ENCODE measurements at places on chromosomes 11 and 22. TPM values are rescaled to one million over a fixed set of nuclear protein-coding genes. Genes with fewer than 3 reads are reported as not detected.

Gene ZP1
- 0.17 TPM for total RNA-seq

Gene ASPHD2
- 5.5 TPM for total RNA-seq

Gene HMOX1
- 41.1 TPM for total RNA-seq

Gene AIP
- 94.2 TPM for total RNA-seq

Gene SPDYC
- not detected for total RNA-seq

Gene MRPL21
- total RNA-seq: 41.4 TPM

Gene PRMT3
- 9.8 TPM for total RNA-seq

Gene GRAMD1B
- 118 TPM for total RNA-seq

Gene POU2AF1
- total RNA-seq: 12.9 TPM

Gene TEX12
- total RNA-seq: not detected

DNA sequence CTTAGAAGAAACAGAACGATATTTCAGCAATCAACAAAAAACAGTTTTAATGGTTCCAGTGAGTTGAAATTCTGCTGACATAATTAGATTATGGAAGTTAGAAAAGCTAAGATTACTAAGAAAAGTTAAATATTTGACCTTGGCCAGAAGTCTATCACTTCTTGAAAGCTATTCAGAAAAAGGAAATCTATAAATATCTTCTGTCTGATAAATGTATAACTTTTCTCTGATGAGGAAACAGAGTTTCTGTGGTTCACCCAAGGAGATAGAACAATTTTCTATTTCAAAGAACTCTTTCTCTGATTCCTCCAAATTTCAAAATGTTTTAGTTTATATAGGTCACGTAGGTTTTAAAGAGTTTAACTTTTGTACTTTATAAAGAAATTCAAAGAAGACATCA lies 438.4 kb upstream of the CHORDC1 start:
- DNase-seq: no peak

GRCh38 chr11:60921777-60922335 lies 2.4 kb upstream of the TMEM132A start:
- DNase-seq: no peak

GRCh38 chr22:49497266-49497665 lies 330.4 kb downstream of the BRD1 start:
- no peak for DNase-seq

DNA sequence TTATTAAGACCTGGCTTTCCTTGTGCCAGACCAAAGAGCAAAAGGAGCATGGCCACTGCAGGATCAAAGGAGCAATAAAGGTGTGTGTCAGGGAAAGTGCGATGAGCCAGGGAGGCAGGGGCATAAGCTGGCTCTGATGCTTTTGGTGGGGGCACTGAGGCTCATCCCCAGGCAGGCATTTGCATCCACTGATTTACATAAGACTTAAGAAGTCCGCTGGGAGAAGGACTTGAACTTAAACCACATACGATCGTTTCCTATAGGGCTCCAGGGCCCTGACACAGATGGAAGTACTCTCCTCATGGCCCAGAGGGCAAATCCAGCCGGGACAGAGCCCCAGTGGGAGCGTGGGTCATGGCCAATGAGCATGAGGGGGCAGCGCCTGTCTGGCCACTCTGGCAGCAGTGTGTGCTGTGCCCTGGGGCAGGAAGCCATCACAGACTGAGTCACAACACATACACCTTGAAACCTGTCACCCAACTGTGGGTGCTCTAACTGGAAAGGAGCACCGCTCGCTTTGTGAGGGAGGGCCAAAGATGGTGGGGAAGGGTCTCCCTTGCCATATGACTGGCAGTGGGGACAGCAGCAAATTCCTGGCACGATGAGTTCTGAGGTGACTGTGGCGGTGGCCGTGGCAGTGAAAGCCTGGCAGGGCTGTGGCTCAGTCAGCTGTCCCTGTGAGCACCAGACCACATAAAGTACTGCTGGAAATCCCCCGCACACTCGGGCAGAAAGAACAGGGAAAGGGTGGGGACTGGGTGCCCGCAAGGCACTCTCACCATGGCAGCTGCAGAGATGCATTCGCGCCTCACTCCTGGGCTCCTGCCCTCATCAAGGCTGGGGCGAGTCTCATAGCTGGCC lies 79.4 kb upstream of the LMO1 start:
- no peak for DNase-seq

DNA sequence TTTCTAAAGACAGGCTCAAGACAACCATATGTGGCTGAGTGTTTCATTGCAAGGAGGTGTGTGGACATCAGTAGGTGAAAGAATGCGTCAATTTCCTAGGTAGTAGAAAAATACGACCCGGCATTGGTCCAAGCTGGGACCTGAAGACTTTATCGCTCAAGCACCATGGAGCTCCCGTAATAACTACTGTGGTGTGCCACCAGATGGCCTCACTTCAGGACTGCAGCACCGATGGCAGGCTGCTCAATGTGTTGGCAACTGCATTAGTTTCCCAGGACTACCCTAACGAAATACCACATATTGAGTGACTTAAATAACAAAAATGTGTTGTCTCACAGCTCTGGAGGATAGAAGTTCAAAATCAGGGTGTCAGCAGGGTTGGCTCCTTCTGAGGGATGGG lies 72.4 kb upstream of the FAT3 start:
- no peak for DNase-seq

DNA sequence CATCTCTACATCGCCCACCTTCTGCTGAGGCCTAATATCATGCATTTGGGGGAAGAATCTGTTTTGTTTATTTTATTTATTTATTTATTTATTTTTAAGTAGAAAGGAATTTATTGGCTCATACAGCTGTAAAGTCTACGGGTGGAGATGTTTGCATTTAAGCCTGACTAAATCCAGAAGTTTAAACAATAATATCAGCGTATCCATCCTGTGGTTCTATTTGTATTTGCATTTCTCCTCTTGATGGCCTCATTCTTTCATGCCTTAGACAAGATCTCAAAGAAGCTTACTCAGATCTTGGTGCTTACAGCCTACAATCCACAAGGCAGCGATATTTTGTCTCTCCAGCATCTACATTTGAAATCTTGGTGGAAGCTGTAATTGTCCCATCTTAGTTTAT lies 67.1 kb upstream of the CARD18 start:
- no peak for DNase-seq

DNA sequence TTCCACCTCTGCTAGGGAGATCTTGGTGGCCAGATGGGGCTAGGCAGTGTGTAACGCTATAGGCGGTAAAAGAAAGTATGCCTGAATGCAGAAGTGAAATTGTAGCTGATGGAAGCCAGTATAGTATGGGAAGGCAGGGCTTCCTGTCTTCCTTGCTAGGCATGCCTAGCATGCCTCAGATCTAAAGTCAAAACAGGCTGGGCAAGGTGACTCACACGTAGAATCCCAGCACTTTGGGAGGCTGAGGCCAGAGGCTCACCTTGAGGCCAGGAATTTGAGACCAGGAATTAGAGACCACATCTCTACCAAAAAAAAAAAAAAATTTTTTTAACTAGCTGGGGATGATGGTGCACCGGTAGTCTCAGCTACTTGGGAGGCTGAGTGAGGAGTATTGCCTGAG lies 281.7 kb upstream of the MTNR1B start:
- DNase-seq: no peak

DNA sequence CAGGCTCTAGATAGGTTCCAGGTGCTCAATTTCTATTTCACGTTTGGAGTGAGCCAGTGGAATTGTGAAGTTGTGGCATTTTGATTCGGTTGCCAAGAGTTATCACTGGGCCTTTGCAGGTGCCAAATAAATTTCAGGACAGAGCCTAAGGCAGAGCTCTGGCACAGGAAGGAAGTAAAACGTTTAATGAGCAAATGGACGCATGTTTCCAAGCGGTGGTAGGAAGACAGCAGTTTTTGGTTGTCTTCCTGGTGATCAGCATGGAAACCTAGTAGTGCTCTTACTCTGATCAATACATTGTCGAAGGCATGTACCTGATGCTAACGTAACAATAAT lies 452 bp downstream of the BIRC3 start:
- no peak for DNase-seq

Data from mucosa of gallbladder (tissue), 1 donor.